ENCODE measurements at places on chromosomes 11 and 22.

GRCh38 chr11:75244052-75244814 lies 3.7 kb downstream of the TPBGL start:
- DNase-seq, result no peak

- no peak for DNase-seq
Measured at GRCh38 chr11:94658386-94658785, 91.2 kb downstream of the PIWIL4 start.

DNA sequence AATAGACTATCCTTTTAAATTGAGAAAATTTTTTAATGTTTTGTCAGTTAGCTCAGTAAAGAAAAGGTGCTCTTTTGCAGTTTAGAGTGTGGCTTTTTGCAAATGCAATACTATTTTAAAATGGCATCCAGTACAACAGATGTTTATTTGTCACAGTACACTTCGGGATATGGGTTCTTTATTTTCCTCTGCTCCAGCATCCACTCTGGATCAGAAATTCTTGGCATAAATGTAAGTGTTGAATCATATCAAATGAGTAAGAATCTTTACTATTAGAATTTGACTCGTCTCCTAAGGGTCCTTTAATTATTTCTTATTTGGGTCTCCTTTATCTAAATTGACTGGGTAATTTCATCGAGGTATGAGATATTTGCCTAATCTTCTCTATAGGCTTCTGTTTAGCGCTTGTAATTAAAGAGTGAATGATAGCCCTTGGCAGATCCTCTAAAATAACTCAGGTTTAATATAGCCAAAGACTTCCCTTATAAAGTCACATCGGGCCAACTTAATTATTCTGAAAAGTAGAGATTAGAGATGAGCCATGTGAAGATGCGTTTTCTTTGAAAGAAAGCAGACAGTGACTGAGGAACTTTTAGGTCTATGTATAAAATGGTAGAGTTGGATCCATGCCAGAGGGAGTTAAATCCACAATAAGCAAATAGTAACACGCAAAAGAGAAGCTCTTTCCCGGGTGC lies 132.7 kb downstream of the CASP12 start:
- no peak for DNase-seq

DNA sequence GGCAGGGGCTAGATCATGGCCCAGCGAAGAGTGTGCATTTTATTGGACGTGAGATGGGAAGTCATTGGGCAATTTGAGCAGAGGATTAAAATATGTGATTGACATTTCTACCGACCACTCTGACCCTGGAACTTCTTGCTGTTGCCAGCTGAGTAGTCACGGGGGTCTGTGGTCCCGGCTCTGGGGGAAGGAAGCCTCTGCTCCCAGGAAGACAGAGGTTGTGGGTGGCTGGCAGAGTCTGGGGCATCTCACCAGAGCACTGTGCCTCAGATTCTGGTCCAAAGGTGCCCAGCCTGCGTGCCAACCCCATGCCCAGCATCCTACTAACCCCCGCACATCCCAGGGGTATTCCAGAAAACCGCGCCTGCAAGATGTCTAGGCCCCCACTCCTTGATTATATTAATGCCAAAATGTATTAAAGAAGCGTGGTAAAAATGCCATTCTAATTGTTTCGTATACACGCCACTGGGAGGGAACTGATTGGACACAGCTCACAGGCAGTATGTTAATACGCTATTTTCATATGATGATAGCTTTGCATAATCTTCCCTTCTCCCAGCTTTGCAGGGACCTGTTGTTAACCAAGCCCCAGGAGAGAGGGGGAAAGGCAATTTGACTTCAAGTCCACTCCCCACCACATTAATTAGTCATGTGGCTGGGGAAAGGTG lies 25.3 kb upstream of the LMO1 start:
- no peak for DNase-seq

GRCh38 chr11:66123902-66124301 lies 53.8 kb downstream of the PACS1 start:
- DNase-seq, result no peak

All from activated CD8-positive, alpha-beta memory T cell treated with anti-CD3 and anti-CD28 coated beads for 48 hours (primary cell).